Activated T-helper 2 cell treated with anti-CD3 and anti-CD28 coated beads, Interferon-gamma antibody, Interleukin-2, Interleukin-4, amounts not matched to agents 10 μg/mL and 5 μg/mL and 100 μg/mL, durations not matched to agents 14 hours and 24 hours and 36 hours (primary cell): ENCODE measurements at places on chromosomes 6 and 20. TPM values are rescaled to one million over a fixed set of nuclear protein-coding genes. Genes with fewer than 3 reads are reported as not detected.

ADAM33 gene
- not detected in 2 replicates for total RNA-seq

C4A gene
- total RNA-seq: 2.6 and 3.1 TPM in 2 replicates

TCEA2 gene
- 49.0 and 49.9 TPM in 2 replicates for total RNA-seq

ANKRD6 gene
- 2.2 TPM in 2 replicates for total RNA-seq

ARG1 gene
- not detected in 2 replicates for total RNA-seq

NSFL1C gene
- total RNA-seq: 108 TPM in 2 replicates

GTSF1L gene
- 0.48 TPM in 1 of 2 replicates, not detected in the other for total RNA-seq

KIF25 gene
- not detected in 2 replicates for total RNA-seq

MYLK2 gene
- total RNA-seq: 0.27 and 0.51 TPM in 2 replicates

RBPJL gene
- total RNA-seq: not detected in 2 replicates

NCOA5 gene
- 27.5 and 28.7 TPM in 2 replicates for total RNA-seq

GRCh38 chr6:111210194-111210728, 123.0 kb downstream of the SLC16A10 start:
- H3K27ac ChIP-seq: no peak overlapping the region
- H3K27me3 ChIP-seq: no peaks in the 10 kb centered on the region
- no peaks in the 10 kb centered on the region for H3K36me3 ChIP-seq
- no peaks in the 10 kb centered on the region for H3K4me1 ChIP-seq
- no peak overlapping the region for H3K4me3 ChIP-seq

DNA sequence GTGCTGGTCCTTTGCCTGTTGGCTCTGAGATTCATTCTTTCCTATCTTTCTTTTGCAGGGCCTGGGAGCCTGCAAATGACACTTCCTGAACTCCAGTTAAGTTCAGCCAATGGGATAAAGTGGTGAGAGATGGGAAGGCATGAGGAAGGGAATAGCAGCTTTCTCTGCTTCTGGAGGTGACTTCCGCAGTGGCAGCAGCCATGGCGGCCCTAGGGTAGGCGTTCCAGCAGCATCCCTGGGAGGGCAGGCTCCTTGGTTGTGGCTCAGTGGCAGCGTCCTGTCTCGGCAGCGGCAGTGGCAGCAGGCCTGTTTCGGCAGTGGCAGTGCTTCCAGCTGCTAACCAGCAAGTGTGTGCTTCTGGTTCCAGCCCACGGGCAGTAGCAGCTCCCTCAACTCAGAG, 7.3 kb upstream of the MDFI start:
- peaks cover 25% of the 10 kb centered on the region for H3K27me3 ChIP-seq
- H3K4me1 ChIP-seq: no peaks in the 10 kb centered on the region
- H3K4me3 ChIP-seq: no peak overlapping the region
- no peaks in the 10 kb centered on the region for H3K36me3 ChIP-seq
- DNase-seq: no peak

DNA sequence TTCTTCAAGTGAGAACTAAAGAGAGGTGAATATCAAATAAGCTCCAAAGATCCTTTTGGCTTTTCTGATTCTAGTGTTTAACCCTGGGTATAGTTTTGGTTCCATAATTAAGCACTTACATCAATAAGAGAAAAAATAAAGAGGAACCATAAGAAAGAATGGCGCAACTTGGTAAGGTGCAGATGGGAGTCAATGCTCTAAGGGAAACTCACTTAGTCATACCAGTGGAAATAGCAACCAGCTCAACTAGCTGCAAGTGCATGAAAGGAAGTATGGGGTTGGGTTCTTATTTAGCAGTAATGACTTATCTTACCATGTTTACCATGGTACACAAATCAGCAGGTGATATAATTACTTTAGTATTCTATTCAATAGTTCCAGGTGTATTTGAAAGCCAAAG, 296.5 kb upstream of the RUNX2 start:
- no peak for DNase-seq
- no peak overlapping the region for H3K27ac ChIP-seq
- no peaks in the 10 kb centered on the region for H3K27me3 ChIP-seq
- no peak overlapping the region for H3K4me3 ChIP-seq
- peaks cover 29% of the 10 kb centered on the region for H3K36me3 ChIP-seq

- peaks cover under 1% of the 10 kb centered on the region for H3K27me3 ChIP-seq
- peak overlapping the region; percentile 4 for H3K27ac ChIP-seq
- peaks cover 28% of the 10 kb centered on the region for H3K36me3 ChIP-seq
- DNase-seq: no peak
- H3K4me3 ChIP-seq: no peak overlapping the region
Observed at GRCh38 chr6:11096109-11096508, 2.5 kb downstream of the SMIM13 start.

GRCh38 chr6:10401632-10402223, 13.1 kb downstream of the TFAP2A start:
- no peak for DNase-seq
- peaks cover 8% of the 10 kb centered on the region for H3K4me1 ChIP-seq
- peaks cover 72% of the 10 kb centered on the region for H3K27me3 ChIP-seq
- H3K4me3 ChIP-seq: no peak overlapping the region
- peaks cover 16% of the 10 kb centered on the region for H3K36me3 ChIP-seq

- DNase-seq: no peak
- peaks cover 14% of the 10 kb centered on the region for H3K27me3 ChIP-seq
- no peaks in the 10 kb centered on the region for H3K36me3 ChIP-seq
- H3K4me1 ChIP-seq: no peaks in the 10 kb centered on the region
Observed at GRCh38 chr6:128156321-128157111, 255.7 kb upstream of the THEMIS start.

GRCh38 chr6:142843361-142843760, 101.6 kb downstream of the HIVEP2 start:
- peaks cover 7% of the 10 kb centered on the region for H3K36me3 ChIP-seq
- H3K4me3 ChIP-seq: peak overlapping the region; percentile 67
- H3K27me3 ChIP-seq: no peaks in the 10 kb centered on the region
- peaks cover 83% of the 10 kb centered on the region for H3K4me1 ChIP-seq

- no peak for DNase-seq
- H3K27ac ChIP-seq: no peak overlapping the region
- H3K4me3 ChIP-seq: no peak overlapping the region
- H3K4me1 ChIP-seq: no peaks in the 10 kb centered on the region
- no peaks in the 10 kb centered on the region for H3K36me3 ChIP-seq
Observed at GRCh38 chr6:148868901-148869300, 122.1 kb downstream of the UST start.

- H3K27ac ChIP-seq: peak within 1 kb of the TSS; percentile 95
- peaks cover 52% of the 10 kb centered on the region for H3K4me1 ChIP-seq
- peak within 1 kb of the TSS; percentile 96 for H3K4me3 ChIP-seq
Observed at GRCh38 chr20:62926229-62927127, at the start of gene DIDO1. TSS of gene DIDO1 (minus strand) at chr20:62926505.

GRCh38 chr6:7770601-7771000, 44.7 kb downstream of the BMP6 start:
- no peaks in the 10 kb centered on the region for H3K36me3 ChIP-seq
- DNase-seq: no peak
- H3K4me1 ChIP-seq: no peaks in the 10 kb centered on the region
- H3K4me3 ChIP-seq: no peak overlapping the region
- H3K27me3 ChIP-seq: peaks cover 8% of the 10 kb centered on the region
- no peak overlapping the region for H3K27ac ChIP-seq

GRCh38 chr20:63681609-63682142, 14.8 kb upstream of the TNFRSF6B start:
- no peak for DNase-seq
- no peaks in the 10 kb centered on the region for H3K27me3 ChIP-seq
- H3K36me3 ChIP-seq: peaks cover 10% of the 10 kb centered on the region
- no peak overlapping the region for H3K27ac ChIP-seq
- H3K4me3 ChIP-seq: no peak overlapping the region
- peaks cover 3% of the 10 kb centered on the region for H3K4me1 ChIP-seq

DNA sequence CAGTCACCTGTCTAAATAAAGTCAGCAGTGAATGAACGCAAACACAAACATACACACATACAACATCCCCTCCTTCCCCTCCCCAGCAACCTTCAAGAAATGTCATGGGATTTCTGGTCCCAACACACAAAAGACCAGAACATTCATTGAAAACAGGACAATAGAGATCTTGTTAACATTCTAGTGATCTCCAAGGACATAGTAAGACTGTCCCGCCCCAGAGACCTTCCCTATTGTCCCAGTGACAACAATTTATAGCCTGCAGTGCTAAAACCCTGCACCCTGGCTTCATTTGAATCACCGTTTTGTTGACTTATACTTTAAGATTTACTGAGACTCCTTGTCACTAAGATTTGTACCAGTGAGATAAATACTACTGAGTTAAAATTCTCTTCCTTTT, 143.9 kb upstream of the NOX3 start:
- H3K4me3 ChIP-seq: no peak overlapping the region
- H3K27ac ChIP-seq: no peak overlapping the region
- no peaks in the 10 kb centered on the region for H3K27me3 ChIP-seq
- no peaks in the 10 kb centered on the region for H3K4me1 ChIP-seq
- H3K36me3 ChIP-seq: no peaks in the 10 kb centered on the region

DNA sequence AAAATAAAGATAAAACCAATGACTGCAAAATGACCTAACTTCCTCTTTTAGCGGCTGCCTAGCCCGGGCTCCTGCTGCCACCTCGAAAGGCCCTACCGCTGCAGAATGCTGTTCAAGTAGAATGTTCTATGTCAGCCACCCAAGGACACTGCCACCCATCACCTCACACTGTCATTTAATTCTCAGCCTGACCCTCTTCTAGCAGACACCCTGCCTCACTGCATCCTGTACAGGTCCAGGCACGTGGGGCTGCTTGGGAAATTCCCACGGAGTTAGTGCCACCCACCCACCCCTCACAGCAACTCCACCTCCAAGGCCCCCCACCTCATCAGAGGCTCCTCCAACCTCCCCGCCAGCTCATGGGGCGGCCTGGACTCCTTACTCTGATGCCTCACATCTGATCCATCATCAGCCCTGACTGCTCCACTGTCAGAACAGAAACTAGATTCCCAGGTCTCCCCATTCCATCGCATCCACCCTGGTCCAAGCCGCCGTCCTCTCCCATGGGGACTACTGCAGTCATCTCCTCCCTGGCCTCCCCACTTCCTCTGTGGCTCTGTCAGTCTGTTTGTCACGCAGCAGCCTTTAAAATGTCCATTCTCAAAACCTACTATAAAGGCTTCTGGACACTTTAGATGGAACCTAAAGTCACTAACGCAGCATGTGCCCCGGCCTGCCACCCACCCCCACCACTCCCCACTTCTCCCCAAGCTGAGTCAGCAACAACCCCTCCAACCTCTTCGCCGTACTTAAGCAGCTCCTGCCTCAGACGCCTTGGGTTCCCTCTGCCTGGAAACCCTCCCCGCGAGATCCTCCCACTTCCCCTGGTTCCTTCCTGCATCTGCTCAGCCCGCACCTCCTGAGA, 17.0 kb downstream of the NFATC2 start:
- H3K27ac ChIP-seq: peak overlapping the region; percentile 92
- H3K4me1 ChIP-seq: peaks cover 60% of the 10 kb centered on the region
- H3K27me3 ChIP-seq: no peaks in the 10 kb centered on the region
- DNase-seq: no peak

- no peak for DNase-seq
- no peaks in the 10 kb centered on the region for H3K27me3 ChIP-seq
- H3K4me3 ChIP-seq: no peak overlapping the region
- H3K36me3 ChIP-seq: no peaks in the 10 kb centered on the region
- peaks cover 3% of the 10 kb centered on the region for H3K4me1 ChIP-seq
Observed at GRCh38 chr6:15114061-15114460, 131.8 kb upstream of the JARID2 start.

- H3K4me3 ChIP-seq: no peak overlapping the region
- DNase-seq: no peak
- H3K27ac ChIP-seq: no peak overlapping the region
- no peaks in the 10 kb centered on the region for H3K36me3 ChIP-seq
Observed at GRCh38 chr20:61679473-61679872, 386.2 kb downstream of the TAF4 start.

GRCh38 chr20:41147767-41148191, 10.4 kb downstream of the PLCG1 start:
- peaks cover 43% of the 10 kb centered on the region for H3K36me3 ChIP-seq
- H3K4me3 ChIP-seq: no peak overlapping the region
- no peaks in the 10 kb centered on the region for H3K27me3 ChIP-seq
- peak overlapping the region; percentile 44 for H3K27ac ChIP-seq
- H3K4me1 ChIP-seq: peaks cover 88% of the 10 kb centered on the region

DNA sequence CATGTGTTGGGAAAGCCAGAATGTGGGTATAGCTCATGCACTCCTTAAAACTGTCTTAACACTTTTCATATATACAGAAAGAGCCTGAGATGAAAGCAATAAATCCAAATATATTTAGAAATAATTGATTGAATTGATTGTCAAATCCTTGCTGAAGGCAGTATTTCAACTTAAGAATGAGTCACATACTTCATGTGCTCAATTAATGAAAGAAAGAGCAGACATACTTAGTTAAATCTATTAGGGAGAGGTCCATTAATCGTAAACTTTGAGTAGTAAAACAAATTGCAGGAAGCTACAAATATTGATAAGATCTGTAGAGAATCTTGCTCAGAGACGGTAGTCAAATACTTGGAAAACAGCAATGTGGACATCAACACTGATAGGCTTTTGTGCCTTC, 261.6 kb upstream of the THEMIS start:
- H3K4me1 ChIP-seq: no peaks in the 10 kb centered on the region
- peaks cover 6% of the 10 kb centered on the region for H3K27me3 ChIP-seq
- no peak for DNase-seq
- H3K27ac ChIP-seq: no peak overlapping the region

GRCh38 chr6:134178161-134179044, 126.0 kb upstream of the SLC2A12 start:
- peaks cover 4% of the 10 kb centered on the region for H3K27me3 ChIP-seq
- H3K4me1 ChIP-seq: peaks cover 20% of the 10 kb centered on the region
- peaks cover 13% of the 10 kb centered on the region for H3K36me3 ChIP-seq
- peak overlapping the region; percentile 89 for H3K4me3 ChIP-seq
- peak; percentile 60 for DNase-seq
- H3K27ac ChIP-seq: peak overlapping the region; percentile 77
